ENCODE measurements at places on chromosomes 1 and 21. TPM values are rescaled to one million over a fixed set of nuclear protein-coding genes. Genes with fewer than 3 reads are reported as not detected.

DNA sequence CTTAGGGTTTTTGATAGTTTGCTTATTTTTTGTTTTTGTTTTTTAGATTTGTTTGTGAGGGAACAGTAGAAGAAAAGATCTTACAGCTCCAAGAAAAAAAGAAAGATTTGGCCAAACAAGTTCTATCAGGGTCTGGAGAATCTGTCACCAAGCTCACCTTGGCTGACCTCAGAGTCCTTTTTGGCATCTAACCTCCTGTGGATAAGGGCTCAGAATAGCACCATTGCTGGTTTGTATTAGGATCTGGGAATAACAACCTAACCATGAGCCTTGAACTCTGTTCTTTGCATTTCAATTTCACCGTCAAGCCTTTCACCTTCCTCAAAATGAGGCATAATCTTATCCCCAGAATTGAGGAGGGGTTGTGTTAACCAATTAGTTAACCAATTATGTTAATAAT, 20.2 kb downstream of the TRIM45 start:
- H3K27me3 ChIP-seq, result no peaks in the 10 kb centered on the region
- H3K4me3 ChIP-seq, result no peak overlapping the region
- DNase-seq, result no peak
- 0 out of 2 replicates have a peak, but pooled peaks cover 7% of the 10 kb centered on the region for H3K4me1 ChIP-seq

The FCMR gene
- not detected for total RNA-seq

GRCh38 chr21:44273046-44273445, 11.3 kb upstream of the DNMT3L start:
- no peaks in the 10 kb centered on the region for H3K4me1 ChIP-seq
- no peaks in the 10 kb centered on the region for H3K27me3 ChIP-seq
- no peaks in the 10 kb centered on the region for H3K36me3 ChIP-seq
- no peak for DNase-seq
- H3K4me3 ChIP-seq, result no peak overlapping the region

DNA sequence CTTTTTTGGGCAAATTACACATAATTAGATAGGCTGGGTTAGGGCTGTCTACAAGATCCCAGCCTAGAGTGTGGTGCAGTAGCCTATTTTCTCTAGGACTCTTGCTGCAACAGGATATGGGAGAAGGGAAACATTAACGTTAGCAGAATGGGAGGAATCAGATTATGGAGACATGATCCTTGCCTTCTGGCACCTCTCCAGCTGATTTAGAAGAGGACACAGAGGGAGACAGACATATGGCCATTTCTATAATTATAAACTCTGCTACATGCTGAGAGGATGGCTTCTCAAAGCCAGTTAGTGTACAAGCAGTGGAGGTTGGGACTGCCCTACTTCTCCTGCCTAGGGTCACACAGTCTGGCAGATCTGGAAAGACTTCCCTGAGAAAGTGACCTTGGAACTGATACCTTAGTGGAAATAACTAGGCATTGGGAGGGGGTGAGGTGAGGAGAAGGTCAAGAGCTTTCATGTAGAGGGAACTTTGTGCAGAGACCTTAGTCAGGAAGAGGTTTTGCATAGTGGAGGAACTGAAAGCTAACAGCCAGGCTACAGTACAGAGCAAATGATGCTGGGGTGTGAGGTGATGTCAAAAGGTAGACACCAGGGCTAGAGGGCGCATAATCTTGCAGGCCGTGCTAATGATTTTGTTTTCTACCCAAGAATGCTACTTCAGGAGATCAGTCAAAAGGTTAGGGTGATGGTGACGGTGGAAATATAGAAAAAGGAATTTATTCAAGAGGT, 1.2 kb upstream of the CD1D start:
- no peaks in the 10 kb centered on the region for H3K36me3 ChIP-seq
- no peak overlapping the region for H3K4me3 ChIP-seq
- no peak overlapping the region for H3K27ac ChIP-seq
- peaks cover 3% of the 10 kb centered on the region for H3K27me3 ChIP-seq

DNA sequence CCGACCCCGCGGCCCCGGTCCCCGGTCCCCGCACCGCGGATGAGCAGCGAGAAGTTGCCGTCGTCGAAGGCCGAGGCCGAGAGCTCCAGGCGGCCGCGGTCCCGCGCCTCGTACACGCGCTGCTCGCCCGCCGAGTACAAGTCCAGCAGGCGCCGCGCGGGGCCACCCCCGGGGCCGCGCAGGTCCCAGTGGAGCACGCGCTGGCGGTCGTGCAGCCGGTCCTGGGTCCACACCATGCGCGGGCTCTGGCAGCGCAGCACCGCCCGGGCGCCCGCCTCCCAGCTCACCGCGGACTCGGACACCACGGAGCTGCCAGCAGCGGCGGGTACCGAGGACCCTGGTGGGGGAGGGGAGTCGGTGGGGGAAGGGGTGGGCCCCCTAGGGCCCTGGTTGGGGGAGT, 2.9 kb downstream of the MXRA8 start:
- no peak for DNase-seq
- no peaks in the 10 kb centered on the region for H3K36me3 ChIP-seq
- no peaks in the 10 kb centered on the region for H3K27me3 ChIP-seq
- peaks cover 52% of the 10 kb centered on the region for H3K4me1 ChIP-seq

GRCh38 chr1:224524679-224525078, 90.1 kb upstream of the WDR26 start:
- H3K4me3 ChIP-seq, result no peak overlapping the region
- H3K4me1 ChIP-seq, result peaks cover 7% of the 10 kb centered on the region
- H3K36me3 ChIP-seq, result no peaks in the 10 kb centered on the region

GRCh38 chr1:216722821-216723220, 408 bp downstream of the ESRRG start:
- DNase-seq, result no peak
- H3K4me3 ChIP-seq, result no peak overlapping the region
- no peaks in the 10 kb centered on the region for H3K4me1 ChIP-seq
- no peak overlapping the region for H3K27ac ChIP-seq

GRCh38 chr1:201905234-201905890, 16.7 kb downstream of the SHISA4 start:
- H3K4me1 ChIP-seq, result no peaks in the 10 kb centered on the region
- H3K36me3 ChIP-seq, result no peaks in the 10 kb centered on the region
- H3K27me3 ChIP-seq, result peaks cover 23% of the 10 kb centered on the region
- no peak for DNase-seq
- no peak overlapping the region for H3K4me3 ChIP-seq

The KIAA1614 gene
- 0.32 TPM for total RNA-seq

The PRAMEF5 gene
- not detected for total RNA-seq
